Stimulated activated CD4-positive, alpha-beta T cell treated with anti-CD3 and anti-CD28 coated beads, Interleukin-1b, Interleukin-23, amount 100 ng/mL, for 48 hours (primary cell): ENCODE measurements at places on chromosomes 7 and 10.

- DNase-seq, result no peak
These were observed 108.3 kb upstream of the DPP6 start for GRCh38 chr7:153943861-153944260.

DNA sequence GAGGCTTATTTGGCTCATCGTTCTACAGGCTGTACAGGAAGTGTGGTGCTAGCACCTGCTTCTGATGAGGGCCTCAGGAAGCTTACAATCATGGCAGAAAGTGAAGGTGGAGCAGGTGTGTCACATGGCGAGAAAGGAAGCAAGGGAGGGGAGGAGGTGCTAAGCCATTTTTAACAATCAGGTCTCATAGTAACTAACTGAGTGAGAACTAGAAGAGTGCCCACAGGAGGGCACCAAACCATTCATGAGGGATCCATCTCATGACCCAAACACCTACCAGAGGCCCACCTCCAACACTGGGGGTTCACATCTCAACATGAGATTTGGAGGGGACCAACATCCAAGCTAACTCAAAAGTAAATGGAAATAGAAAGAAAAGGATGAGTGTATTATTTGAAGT, 78.1 kb downstream of the CXCL12 start:
- DNase-seq, result no peak

GRCh38 chr7:1664711-1665548, 5.1 kb upstream of the ELFN1 start:
- peak; percentile 30 for DNase-seq

DNA sequence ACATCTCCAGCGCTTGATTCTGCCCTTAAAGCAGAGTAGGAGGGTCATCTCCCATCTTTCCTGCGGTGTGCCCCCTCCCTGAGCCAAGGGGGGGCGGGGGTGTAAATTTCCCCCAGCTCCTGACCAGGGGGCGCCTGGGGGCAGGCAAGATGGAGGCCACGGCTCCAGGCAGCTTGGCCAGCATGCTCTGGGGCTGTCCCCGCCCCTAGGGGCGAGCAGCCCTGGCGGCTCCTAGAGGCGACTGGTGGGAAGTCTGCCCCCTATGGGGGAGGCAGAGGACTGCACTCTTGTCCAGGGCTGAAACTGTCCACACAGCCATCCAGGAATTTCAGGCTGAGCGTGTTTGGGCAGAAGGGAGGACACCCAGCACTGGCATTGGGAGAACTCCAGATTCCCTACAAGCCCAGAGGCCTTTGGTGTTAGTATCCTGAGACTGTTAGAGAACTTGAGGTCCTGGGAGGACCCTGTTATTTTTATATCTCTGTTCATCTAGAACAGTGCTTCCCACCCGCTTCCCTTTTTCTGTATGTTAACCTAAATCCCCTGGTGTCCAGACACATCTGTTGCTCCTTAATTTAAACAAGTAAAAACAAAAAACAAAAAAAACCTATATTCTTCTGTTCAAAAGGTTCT, 4.6 kb downstream of the STRA8 start:
- DNase-seq, result peak; percentile 14

DNA sequence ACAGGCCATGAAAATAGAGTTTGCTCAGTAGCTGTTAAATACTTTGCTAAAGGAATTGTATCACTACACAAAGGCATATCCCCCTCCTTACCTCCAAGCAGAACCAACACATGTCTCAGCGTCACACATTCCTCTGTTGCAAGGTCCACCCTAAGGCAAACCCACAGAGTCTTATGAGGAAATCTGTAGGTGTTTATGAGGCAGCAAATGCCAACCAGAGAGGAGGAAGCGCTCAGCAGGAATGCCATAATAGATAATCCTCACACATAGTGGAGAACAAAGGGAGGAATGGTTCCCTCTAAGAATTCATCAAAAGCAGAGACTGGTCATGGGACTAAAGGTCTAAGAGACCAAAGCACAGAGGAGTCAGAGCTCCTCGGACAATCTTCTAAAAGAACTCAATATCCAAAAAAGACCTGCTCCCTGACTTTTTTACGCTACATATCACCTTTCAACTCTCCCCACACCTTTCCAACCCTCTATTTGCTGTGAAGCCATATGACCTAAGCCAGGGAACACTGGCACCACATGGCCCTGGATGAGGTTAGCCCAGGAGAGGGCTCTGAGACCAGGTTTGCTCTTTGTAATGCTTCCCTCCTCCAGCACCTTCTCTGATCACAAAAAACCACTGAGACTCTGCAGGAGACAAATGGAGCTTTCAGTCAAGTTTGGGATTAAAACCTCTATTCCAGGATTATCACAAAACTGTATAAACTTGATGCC, 7.3 kb downstream of the SLC25A13 start:
- DNase-seq, result no peak

DNA sequence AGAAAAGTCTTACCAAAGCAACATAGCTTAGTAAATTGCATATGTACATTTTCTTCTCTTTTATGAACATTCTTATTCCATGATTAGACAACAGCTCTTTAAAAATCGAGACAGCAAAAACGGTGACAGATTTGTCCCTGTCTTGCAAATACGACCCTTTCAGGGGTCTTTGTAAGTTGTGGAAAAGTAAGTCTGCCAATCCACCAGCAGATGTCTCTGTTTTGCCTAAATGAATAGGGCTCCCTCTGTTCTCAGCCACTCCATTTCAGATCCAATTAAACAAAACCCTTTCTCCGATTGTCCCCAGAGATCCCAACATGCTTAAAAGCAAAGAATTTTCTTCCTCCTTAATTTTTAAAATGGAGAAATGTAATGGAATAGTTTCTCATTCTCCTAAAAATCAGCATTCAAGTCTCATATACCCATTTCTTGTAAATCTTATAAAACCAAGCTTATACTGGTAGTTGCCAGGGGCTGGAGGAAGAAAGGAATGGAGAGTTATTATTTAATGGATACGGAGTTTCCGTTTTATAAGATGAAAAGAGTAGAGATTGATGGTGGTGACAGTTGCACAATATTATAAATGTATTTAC, 61.0 kb upstream of the NFE2L3 start:
- DNase-seq, result no peak

DNA sequence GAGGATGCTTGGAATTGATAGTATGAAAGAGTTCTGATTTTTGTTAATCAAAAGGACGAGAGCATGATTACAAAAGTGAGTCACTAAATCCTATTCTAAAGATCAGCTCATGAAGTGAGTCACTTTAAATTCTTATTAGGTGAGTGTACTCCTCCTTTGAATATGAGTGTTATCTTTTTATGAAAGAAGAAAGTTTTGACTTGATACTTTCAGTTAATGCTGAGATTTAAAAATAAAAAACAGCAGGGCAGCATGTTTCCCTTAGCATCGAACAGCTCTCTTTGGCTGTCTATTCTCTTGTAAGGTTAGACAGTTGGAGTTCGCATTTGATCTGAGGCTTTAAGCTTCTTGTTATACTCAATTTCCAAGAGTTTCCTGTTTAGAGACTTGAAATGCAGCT, 222.0 kb downstream of the TWIST1 start:
- no peak for DNase-seq

DNA sequence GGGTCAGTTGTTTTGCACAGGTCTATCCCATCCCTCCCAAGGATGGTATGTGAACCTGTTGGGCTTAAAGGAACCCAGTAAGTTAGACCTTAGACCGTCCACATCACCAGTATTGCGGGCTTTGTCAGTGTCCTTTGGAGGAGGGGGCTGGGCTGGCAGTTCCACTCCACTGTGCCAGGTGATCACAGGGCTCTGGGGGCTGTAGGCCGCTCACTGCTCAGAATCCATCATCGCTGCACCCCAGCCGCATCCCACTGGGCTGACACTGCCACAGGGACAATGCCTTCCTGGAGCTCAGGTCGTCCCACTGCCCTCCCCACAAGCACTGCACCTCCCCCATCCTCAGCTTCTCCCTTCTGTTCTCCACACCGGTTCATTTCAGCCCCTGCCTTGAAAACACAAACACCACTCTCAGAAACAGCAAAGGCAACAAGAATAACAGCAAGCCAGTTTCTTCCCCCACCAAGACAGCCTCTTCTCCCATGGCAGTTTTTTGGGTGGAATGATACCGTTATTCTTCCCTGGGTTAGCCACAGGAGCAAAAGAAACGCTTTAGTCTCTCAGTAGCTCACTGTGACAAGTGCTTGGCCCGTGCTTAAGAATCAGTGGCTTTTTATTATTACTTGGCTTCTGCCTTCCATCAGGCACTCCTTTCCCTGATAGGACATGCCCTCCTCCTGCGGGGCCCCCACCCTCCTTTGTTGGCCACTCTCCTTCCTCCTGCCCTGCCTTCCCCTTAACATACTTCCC, 111.2 kb downstream of the GRK5 start:
- DNase-seq, result no peak

GRCh38 chr7:55022002-55022985, 3.5 kb downstream of the EGFR start:
- no peak for DNase-seq

DNA sequence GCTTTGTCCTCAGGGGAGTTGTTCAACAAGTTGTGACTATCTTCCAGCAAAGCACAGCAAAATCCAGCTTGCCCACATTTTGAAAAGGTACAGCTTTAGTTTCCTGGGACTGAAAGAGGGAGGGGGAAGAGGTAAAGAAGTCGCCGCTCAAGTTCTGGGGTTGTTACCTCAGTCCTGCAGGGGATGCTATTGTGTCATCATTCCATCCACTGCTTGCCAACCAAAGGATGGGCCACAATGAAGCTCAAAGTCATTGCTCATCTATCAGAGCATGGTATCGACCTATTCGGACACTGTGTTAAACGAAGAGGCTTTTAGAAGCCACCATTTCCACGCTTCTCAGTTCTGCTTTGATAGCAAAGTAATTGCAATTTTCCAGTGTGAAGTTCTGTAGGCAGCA, 34.3 kb downstream of the NPY start:
- DNase-seq, result no peak

- no peak for DNase-seq
These were observed 21.9 kb upstream of the GDF10 start for GRCh38 chr10:47278152-47278473.

DNA sequence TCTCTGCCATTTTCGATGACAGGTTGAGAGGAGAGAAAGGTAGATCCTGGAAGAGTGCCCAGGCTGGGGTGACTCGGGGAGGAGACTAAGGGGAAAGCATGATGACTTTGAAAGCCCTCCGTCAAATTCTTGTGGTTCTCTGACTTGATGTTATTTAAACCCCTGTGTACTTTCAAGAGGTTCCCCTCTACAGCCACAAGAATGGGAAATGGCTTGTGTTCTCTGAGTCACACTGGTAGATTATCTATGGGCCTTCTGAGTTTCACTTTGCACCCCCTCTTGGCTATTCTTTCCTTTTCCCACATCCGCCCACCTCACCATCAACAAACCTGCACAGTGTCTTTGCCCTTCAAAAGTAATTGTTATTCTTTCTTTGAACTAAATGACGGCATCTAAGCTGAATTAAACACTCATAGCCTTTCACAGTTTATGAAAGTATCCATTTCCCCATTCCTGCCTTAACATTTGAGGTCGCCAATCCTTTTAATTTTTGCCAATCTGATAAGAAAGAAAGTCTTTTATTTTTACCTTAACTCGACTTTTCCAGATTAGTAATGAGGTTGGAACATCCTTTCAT, 24.1 kb downstream of the PRF1 start:
- peak; percentile 85 for DNase-seq

- no peak for DNase-seq
These were observed 663.1 kb upstream of the GHITM start for GRCh38 chr10:83476211-83476610.

- no peak for DNase-seq
These were observed 222.6 kb downstream of the MGMT start for GRCh38 chr10:129689671-129690071.

DNA sequence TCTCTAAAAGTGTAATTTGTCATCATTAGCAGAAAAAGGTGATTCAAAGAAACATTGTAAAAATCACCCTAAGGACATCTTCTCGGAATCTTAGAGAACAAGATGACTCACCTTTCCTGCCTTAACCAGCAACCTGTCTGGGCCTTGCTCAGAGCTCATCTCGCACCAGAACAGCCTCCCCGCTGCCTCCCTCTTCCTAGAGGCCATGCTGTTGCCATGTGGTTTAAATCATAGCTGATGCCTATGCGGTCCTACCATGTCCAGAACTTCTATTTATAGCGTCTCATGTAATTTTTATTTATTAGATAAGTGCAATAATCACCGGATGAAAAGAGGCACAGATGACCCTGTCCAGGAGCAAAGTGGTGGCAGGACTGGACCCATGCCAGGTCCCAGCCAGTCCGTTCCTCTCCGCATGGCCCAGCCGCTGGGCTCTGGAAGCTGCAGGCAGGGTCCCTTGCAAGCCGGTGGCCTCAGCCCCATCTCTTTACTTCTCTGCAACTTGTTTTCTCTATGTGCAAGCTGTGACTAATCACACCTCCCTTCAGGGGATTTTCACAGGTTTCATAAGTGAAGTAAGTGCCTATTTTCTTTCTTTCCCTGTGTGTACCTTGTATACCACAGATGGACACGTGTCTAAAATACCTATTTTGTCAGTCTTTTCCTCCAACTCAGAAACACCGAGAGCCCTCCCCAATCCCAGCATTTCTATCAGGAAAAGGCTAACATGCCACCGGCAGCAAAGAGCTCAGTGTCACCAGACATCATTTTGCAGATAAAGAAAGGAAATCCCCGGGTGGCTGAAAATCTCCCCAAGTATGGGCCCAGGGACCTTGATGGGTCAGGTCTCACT, 27.1 kb downstream of the KLF6 start:
- DNase-seq, result peak; percentile 80

DNA sequence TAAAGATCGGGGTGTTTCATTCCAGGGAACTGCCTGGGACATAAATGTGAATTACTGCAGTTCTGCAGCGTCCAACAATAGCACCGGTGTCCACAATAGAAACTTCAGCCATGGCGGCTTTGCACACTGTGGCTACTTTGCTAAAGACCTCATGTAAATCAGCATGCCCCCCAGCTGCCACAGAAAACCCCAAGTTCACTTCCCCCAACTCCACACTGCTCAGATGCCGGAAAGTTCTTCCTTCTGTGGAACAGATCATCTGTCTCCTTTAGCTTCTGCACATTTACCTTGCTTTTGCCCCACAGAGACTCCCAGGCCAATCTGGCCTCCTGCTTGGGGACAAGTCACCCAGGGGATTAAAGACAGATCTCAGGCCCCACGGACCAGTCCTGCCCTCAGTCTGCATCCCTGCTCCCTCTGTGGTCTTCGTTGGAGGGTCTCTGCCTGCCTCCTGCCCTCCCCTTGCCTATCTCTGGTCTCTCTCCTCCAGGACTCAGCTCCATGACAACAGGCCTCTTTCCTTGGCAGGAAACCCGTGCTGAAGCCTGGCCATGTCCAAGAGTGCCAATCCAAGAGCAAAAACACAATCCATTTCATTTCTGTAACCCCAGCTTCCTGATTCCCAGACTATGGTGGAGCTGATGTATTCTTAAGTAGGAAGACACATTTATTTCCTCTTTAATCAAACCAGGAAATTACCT, 403.2 kb downstream of the RPS24 start:
- DNase-seq, result no peak

GRCh38 chr7:1136841-1137516, 23.0 kb downstream of the ZFAND2A start:
- no peak for DNase-seq

GRCh38 chr10:34116681-34117271, 698.3 kb downstream of the PARD3 start:
- no peak for DNase-seq

DNA sequence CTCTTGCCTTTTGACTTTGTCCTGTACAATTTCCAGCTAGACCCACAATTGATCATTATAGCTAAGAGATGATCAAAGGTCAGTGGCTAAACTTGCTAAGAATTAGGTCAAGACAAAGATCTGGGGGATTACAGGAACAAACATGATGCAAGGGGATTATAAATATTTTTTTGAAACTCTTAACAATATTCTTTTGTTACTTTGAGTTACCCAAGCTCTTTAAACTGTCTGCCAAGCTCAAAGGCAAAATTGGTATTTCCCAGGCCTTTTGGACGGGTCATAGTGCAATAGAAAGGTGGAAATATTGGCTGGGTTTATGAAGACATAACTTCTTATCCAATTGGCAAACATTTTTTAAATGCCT, 23.4 kb downstream of the TBXAS1 start:
- DNase-seq, result no peak
